T-helper 2 cell treated with Interferon-gamma antibody and Interleukin-4, amounts not matched to agents 100 ng/mL and 5 ng/mL, for 36 hours (primary cell): ENCODE measurements at places on chromosomes 11 and 22. TPM values are rescaled to one million over a fixed set of nuclear protein-coding genes. Genes with fewer than 3 reads are reported as not detected.

The OR52N1 gene
- 0.23 TPM in 1 of 2 replicates, not detected in the other for total RNA-seq

The APOA4 gene
- total RNA-seq, result not detected in 2 replicates

The CTTN gene
- total RNA-seq, result 0.98 and 1.3 TPM in 2 replicates

The PARVB gene
- total RNA-seq, result 48.5 and 52.7 TPM in 2 replicates

The LMNTD2 gene
- 1.6 and 2.4 TPM in 2 replicates for total RNA-seq

The PKDREJ gene
- total RNA-seq, result not detected in 2 replicates

The C11orf21 gene
- 39.5 and 40.8 TPM in 2 replicates for total RNA-seq

The SLC16A8 gene
- not detected in 2 replicates for total RNA-seq

The DEFB131B gene
- not detected in 2 replicates for total RNA-seq

The MOGAT2 gene
- not detected in 2 replicates for total RNA-seq
